Activated naive CD8-positive, alpha-beta T cell treated with anti-CD3 and anti-CD28 coated beads for 36 hours (primary cell): ENCODE measurements at places on chromosomes 3 and 15.

DNA sequence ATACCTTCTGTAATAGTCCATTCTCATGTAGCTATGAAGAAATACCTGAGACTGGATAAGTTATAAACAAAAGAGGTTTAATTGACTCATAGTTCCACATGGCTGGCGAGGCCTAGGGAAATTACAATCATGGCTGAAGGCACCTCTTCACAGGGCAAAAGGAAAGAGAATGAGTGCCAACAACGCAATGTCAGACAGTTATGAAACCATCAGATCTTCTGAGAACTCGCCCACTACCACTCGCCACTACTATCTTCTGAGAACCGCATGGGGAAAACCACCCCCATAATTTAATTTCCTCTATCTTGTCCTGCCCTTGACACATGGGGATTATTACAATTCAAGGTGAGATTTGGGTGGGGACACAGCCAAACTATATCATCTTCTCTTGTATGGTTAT, 406.8 kb upstream of the CBLB start:
- DNase-seq = no peak

DNA sequence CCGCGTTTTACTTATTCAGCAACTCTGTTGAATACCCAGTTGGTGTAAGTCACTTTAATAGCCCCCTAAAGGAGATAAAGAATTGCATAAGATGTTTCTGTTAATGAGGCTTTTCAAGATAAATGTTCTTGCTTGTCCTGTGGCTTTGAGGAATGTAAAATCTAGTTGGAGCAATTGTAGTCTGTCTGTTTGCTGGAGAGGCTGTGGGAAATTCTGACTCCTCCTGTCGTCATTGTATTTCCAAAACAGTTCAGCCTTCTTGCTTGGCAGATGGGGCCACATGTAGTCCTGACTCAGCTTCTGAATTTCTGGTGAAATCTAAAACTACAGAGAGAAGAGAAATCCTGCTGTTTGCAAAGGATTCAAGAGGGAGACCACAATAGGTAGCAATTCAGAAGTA, 114.4 kb downstream of the RYR3 start:
- no peak for DNase-seq

DNA sequence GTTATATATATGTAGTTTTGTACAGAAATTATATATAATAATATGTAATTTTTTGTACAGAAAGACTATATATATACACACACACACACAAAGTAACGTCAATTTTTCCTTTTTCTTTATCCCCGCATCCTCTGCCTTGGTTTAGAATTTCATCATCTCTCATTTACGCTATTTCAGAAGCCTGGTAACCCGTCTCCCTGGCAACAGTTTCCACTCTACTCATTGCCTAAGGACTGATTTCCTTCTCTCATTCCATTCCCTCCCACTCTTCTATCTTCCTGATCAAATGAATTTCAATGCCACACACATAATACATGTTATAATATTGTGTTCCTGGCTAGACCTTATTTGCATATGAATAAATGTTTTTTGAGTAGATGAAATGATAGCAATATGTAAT, 47.8 kb upstream of the NDN start:
- no peak for DNase-seq

GRCh38 chr15:29014493-29014892, 128.7 kb downstream of the APBA2 start:
- no peak for DNase-seq

GRCh38 chr15:59013246-59013873, 25.9 kb downstream of the RNF111 start:
- DNase-seq = no peak

DNA sequence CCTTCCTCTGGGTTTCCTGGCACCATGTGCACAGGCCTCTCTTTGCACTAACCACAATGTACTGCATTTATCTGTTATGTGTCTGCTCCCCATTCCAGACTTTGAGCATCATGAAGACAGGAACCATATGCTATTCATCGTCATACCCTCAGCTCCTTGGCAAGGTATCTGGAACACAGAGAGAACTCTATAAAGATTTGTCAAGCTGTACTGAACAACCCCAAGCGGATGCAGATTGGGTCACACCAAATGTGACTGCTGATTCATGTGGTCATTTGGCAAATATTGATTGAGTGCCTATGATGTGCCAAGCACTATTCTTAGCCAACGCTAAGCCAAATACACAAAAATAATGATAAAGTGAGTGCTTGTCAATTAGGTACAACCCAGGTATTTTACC, 7.5 kb upstream of the MEGF11 start:
- no peak for DNase-seq

- no peak for DNase-seq
Measured at GRCh38 chr3:177283983-177284382, 86.7 kb upstream of the TBL1XR1 start.
